ENCODE measurements at places on chromosomes 6 and 20.

DNA sequence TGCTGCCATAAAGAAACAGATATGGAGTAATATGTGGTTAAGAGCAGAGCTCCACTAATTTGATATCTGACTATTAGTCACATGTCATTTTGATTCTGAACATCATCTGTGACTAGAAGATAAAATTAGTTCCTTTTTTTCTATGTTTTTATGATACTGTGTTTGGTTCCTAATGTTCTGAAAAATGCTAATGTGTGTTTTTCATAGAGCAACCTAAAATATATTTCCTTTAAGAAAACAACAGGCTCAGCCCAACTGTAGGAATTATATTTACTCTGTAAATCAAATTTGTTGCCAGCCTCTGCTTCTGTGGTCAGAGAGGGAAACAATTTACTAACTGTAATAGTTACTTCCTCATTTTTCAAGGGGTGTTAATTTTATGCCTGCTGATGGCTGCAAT, 33.3 kb upstream of the TXLNB start:
- no peak for DNase-seq

- no peak for DNase-seq
Observed at GRCh38 chr6:166834049-166834448, 122.3 kb downstream of the RNASET2 start.

DNA sequence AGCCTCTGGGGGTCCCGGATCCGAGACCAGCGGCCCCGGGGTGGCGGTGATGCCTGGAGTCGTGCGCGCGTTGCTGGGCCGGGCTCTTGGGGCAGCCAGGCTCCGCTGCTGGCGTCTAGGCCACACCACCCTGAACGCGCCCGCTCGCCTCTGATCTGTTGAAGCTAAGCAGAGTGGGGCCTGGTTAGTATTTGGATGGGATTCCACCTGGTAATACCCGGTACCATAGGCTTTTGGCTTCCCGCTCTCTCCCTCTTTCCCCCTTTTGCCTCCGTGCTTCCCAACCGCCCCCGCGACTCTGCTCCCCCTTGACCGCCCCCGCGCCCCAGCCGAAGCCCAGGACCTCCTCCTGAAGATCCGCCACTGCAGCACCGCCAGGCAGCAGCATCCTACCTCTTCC, 1383.5 kb upstream of the DEFB115 start:
- DNase-seq: no peak

DNA sequence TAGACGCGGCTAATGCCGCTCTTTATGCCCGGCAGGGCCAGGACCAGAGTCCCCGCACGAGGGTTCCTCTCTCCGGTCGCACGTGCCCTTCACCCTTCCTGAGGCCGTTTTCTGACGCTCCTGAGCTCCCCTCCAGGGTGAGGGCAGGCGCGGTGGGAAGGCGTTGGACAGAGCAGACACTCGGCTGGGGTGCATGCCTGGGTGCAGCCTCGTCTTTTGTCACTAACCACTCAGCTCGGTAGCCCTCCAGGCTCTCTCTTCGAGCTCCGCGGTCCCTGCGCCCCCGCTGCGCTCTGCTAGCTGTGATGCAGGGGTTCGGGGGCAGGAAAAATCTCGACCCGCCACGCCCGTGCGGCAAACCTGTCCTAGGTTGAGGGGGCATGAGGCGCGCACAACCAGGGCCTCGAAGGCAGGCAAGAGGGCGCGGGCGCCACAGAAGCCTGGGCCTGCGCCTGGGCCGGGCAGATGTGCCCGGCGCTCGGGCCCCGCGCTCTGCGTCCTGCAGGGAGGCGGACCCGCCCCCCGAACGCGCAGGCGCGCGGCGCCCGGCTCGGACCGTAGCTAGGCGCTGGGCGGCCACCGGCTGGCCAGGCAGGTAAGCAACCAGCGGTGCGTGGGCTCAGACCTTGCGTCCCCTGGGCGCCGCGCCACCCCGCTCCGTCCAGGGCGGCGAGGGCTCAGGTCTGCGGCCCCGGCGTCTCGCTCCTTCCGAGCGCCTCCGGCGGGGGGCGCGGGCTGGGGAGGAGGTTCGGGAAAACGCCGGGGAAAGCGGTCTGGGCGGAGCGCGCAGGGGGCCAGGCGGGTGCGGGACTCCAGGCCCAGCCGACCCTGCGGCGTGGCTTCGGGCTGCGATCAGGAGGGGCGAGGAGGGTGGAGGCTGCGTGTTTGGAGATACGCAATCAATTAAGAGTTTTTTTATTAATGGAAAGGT, at the start of gene L3MBTL1:
Gene L3MBTL1, plus strand, starts transcription at position 548 of the 931 bp plus-strand sequence. CDS start 5,807 bp downstream, outside the sequence.
- no peak for DNase-seq

- no peak for DNase-seq
Observed at GRCh38 chr20:39857187-39857586, 831.8 kb downstream of the MAFB start.

- no peak for DNase-seq
Observed at GRCh38 chr6:10962673-10963072, 75.8 kb downstream of the SYCP2L start.

GRCh38 chr6:170247178-170247701, 43.6 kb downstream of the DLL1 start:
- no peak for DNase-seq

- DNase-seq: no peak
Observed at GRCh38 chr6:17679726-17680125, 27.0 kb downstream of the NUP153 start.

- no peak for DNase-seq
Observed at GRCh38 chr6:32148289-32149091, 3.2 kb downstream of the PRRT1 start.

DNA sequence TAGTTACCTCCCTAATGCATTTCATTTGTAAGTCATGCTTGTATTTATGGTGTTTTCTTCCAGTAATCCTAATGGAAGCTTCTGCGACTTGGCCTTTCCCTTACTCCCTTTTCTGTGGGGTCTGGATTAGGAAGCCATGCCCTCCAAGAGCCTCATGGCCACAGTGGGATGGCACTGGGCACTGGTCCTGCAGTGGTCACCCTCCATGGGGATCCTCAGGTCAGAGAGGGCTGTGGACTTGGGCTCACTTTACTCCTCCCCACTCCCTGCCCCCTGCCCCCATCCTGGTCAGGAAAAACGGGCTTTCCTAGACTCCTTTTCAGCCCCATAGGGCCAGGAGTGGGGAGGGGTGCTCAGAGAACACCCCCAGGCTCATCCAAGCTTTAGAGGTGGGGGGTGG, 49.9 kb downstream of the EBF4 start:
- DNase-seq: no peak

DNA sequence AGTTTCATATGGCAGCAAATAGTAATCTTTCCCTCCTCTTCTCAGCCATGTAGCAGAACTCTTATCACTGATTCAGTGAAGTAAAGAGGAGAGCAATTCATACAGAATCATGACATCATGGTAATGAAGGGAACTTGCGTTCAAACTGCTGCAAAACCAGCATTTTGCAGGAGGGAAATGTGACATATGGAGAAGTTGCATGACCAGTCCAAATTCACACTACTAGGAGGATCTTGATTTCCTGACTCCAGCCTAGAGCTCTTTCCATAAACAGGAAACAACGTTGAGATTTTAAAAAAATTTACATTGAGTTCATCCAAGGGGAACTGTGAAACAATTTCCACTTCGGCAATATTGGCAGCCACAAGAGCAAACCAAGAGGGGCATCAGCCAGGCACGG, 63.8 kb downstream of the MBOAT1 start:
- no peak for DNase-seq

GRCh38 chr6:110618591-110619267, 142.3 kb upstream of the SLC22A16 start:
- no peak for DNase-seq

DNA sequence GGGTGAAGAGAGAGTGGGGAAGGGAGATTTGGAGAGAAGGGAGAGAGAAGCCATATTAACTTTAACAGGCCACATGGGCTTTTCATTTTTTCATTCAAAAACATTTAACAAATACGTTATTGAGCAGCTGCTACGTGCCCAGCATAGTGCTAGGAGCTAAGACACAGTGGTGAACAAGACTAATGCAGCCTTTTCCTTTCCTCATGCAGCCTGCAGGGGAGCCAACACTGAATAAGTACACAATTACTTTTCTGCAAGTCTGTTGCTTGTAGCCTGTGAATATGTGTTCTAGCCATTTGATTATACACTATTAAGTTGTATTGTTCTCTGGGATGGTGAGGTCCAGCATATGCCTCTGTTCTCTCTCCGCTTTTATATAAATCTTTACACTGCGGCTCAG, 1.9 kb upstream of the BLOC1S5 start:
- DNase-seq: no peak

- peak; percentile 58 for DNase-seq
Observed at GRCh38 chr20:6767536-6768227, at the start of gene BMP2. Gene BMP2, plus strand, starts transcription at chr20:6767686. Its CDS starts 2,441 bp downstream, at chr20:6770127.

DNA sequence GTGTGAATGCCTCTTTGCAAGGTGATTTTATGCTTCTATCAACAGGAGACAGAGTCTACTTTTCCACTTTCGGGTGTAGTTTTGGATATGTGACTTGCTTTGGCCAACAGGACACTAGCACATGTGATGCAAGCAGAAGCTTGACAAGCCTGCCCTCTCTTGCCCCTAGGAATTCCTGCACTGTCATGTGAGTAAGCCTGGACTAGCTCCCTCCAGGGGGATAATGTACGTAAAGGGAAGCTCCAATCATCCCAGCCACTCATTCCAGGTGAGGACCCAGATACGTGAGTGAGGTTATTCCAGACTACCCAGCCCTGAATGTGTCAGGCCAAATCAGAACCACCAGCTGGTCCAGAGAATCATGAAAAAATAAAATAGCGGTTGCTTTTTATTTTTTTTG, 33.3 kb downstream of the BEND3 start:
- DNase-seq: no peak

DNA sequence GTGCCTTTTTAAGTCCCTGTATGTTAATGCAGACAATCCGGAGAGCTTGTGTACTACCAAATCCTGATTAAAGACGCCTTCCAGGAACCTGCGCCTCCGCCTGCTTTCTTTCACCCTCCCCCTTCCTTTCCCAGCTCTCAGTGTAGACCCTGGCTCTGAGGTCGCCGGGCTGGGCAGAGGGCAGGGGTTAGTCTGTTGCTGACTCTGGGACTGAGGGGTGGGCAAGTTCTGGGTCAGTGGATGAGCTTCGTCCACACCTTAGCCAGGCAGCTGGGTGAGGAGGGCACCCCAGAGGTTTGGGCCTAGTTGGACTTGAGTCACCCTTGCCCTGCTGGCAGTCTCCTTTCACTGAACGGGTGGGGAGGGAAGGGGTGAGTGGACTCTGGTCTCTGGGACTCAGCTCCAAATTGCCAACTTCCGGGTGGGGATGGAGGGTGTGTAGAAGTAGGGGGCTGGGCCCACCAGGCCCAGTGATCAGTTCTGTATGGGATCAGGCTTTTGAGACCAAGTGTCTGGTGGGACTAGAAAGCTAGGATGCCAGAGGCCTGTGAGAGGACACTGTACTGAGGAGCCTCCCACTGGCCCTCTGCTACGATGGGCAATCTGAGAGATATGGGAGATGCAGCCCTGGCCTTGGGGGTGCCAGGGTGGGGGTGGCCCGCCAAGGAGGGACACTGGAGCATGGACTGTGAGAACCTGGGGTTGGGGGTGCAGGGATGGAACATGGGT, 21.3 kb upstream of the SLC22A7 start:
- DNase-seq: no peak

- no peak for DNase-seq
Observed at GRCh38 chr20:51648571-51648947, 106.0 kb upstream of the NFATC2 start.

- DNase-seq: no peak
Observed at GRCh38 chr6:126535138-126535537, 195.2 kb downstream of the CENPW start.

- no peak for DNase-seq
Observed at GRCh38 chr6:32177183-32177787, 920 bp upstream of the RNF5 start.

DNA sequence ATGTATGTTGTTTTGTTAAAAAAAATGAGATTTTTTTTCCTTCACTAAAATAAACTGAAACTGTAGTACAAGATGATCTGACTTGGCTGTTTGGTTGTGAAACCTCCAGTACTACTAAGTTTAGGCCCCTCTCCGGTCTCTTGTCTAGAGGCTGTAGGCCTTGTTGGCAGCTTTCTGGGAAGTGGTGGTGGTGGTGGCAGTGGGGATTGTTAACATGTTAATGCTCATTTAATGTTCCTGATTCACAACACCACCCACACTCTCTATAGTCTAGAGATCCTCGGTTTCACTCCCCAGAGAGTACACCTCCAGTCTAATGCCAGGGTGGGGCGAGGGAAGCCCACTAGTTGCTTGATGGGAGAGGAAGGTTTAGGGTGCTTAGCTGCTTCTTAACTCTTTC, 24.1 kb downstream of the STK4 start:
- no peak for DNase-seq

DNA sequence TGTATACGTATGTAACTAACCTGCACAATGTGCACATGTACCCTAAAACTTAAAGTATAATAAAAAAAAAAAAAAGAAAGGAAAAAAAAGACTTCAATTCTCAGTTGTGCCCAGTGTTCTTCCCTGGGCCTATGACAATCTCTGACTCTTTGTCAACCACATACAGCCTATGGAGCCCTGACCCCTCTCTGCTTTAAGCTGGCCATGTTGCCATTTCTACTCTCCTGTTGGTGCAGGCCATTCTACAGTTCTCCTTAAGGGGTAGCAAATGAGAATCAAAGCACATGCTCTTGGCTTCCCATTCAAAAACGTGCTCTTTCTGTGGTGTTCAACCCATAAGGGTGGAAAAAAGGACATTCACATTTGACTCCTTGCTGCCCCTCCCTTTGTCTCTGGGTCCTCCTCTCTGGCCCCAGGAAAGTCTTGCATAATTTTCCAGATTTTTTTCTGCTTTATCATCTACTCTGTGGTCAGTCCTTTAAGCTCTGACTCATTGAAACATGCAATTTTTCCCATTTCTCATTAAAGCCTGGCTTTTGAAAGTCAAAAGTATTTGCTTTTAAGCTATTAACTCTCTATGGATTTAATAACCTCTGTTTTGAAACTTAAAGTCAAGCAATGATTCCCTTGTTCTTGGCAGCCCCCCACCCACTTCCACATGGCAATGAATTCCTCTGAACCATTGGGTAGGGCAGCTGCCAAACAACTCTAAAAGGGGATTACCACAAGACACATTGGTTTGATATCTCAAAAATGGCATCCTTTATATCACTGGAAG, 208.6 kb upstream of the MCHR2 start:
- no peak for DNase-seq

- DNase-seq: no peak
Observed at GRCh38 chr6:2504495-2505064, 246.1 kb downstream of the MYLK4 start.

GRCh38 chr20:20663841-20664240, 48.6 kb downstream of the RALGAPA2 start:
- no peak for DNase-seq

DNA sequence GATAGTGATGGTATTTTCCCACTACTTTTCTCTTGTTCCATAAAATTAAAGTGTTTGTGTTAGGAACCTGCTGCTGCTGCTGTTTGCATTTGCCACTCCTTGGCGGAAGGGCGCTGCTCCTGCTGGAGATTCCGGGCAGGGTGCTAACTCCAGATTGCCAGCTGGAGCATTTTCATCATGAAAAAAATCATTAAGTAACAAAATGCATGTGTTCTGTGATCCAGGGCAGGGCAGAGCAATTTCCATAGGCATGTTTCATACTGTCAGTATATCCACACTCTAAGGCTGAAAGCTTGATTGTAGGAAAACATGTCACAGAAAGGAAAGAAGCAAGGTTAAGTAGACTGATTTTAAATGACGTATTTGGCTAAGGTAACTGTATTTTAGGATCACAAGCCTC, 24.0 kb downstream of the PBOV1 start:
- no peak for DNase-seq

All from NCI-H1436 (cell line).